ENCODE measurements at places on chromosomes 1 and 21. TPM values are rescaled to one million over a fixed set of nuclear protein-coding genes. Genes with fewer than 3 reads are reported as not detected.

Gene TSPAN2
- total RNA-seq, result 10.6 TPM

Gene LCA5L
- not detected for total RNA-seq

Gene HES4
- 34.6 TPM for total RNA-seq

DNA sequence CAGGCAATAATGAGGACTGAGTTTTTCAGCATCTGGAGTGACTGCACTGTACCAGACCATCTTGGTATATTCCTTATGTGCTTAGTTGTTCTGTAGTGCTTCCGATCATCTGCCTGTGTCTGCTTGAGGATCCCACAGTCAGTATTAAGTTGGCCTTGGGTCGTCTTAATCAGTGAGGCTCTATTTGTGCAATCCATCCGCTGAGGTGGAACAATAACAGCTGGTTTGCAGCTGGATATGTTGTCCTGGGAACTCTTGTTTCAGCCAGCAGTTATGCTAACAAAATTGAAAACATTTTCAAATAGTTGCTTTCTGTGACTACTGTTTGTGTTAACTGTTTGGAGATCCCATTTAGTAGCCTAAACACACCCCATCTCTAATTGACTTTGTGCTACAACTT is 73.7 kb downstream of the LAMC1 start:
- DNase-seq, result no peak

GRCh38 chr21:32844653-32845436 is 73.3 kb upstream of the PAXBP1 start:
- DNase-seq, result no peak
